ENCODE measurements at places on chromosomes 5 and 9. TPM values are rescaled to one million over a fixed set of nuclear protein-coding genes. Genes with fewer than 3 reads are reported as not detected.

Gene SAPCD2
- total RNA-seq: 0.43 TPM

Gene OR1Q1
- total RNA-seq: not detected

Gene SLC1A3
- total RNA-seq: 20.9 TPM

Gene IFNA13
- not detected for total RNA-seq

Gene OTP
- total RNA-seq: 0.17 TPM

Gene DOCK8
- 4.4 TPM for total RNA-seq

Gene LRRC26
- total RNA-seq: not detected

GRCh38 chr5:93874080-93874479, 132.7 kb upstream of the POU5F2 start:
- DNase-seq: peak; percentile 68
- no peaks in the 10 kb centered on the region for H3K27me3 ChIP-seq
- no peak overlapping the region for H3K4me3 ChIP-seq
- H3K4me1 ChIP-seq: peaks cover 9% of the 10 kb centered on the region
- no peaks in the 10 kb centered on the region for H3K36me3 ChIP-seq
- H3K27ac ChIP-seq: no peak overlapping the region

DNA sequence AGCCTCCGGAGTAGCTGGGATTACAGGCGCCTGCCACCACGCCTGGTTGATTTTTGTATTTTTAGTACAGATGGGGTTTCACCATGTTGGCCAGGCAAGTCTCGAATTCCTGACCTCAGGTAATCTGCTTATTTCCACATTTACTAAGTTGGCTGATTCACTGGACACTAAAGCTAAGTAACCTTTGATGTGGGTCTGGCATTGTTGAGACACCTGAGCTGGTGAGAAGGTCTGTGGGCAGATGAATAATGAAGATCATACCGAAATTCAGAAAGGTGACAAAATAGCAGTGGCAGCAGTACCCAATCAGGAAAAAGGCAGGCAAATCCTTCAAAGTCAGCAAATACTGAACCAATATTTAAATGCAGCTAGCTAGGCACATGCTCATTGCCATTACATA, 210.6 kb upstream of the ZNF608 start:
- H3K27ac ChIP-seq: no peak overlapping the region
- no peak overlapping the region for H3K4me3 ChIP-seq
- DNase-seq: no peak

GRCh38 chr9:74610523-74611061, 113.5 kb downstream of the RORB start:
- H3K27ac ChIP-seq: no peak overlapping the region
- peak; percentile 21 for DNase-seq
- no peak overlapping the region for H3K4me3 ChIP-seq
- H3K27me3 ChIP-seq: no peaks in the 10 kb centered on the region
- no peaks in the 10 kb centered on the region for H3K36me3 ChIP-seq

DNA sequence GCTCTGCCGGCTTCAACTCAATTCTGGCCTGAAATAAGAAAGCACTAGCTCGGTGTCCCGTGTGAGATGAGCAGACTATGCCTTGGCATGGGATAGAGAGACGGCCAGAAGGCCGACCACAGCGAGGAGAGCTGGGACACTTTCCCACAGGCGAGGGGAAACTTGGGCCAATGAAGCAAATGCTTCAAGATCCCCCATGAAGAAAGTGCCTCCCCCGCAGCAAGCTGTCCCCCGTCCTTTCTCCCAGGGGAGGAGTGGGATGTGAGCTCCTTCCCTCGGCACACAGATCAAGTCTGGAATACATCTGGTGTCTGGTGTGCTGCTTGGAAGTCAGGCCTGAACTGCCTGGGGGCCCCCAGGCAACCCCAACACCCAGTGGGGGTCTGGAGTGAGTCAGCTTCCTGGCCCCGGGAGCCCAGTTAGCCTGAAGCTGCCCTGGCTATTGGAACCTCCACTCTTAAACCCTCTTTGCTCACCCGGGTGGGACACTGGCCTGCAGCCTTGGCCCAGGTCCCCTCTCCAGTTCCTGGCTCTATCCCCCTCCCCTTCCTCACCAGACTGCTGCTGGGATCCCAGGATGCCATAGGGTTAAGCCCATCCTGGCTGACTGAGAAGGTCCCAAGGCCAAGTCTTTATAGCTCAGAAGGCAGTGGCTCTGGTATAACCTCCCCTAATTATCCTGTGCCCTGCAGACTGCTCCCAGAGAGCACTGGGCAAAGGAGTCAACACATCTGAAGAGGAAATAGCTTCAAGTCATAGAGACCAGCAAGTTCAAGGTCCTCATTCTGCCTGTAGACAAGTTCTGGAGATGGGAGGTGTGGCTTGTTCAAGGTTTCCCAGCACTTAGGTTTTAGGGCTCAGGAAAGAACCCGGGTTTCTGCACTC, 205.3 kb downstream of the TTLL11 start:
- no peak for DNase-seq
- H3K36me3 ChIP-seq: no peaks in the 10 kb centered on the region
- H3K27me3 ChIP-seq: no peaks in the 10 kb centered on the region
- H3K4me1 ChIP-seq: peaks cover 71% of the 10 kb centered on the region

- no peaks in the 10 kb centered on the region for H3K4me1 ChIP-seq
- H3K36me3 ChIP-seq: no peaks in the 10 kb centered on the region
- H3K27ac ChIP-seq: no peak overlapping the region
- DNase-seq: no peak
- H3K4me3 ChIP-seq: no peak overlapping the region
- H3K27me3 ChIP-seq: no peaks in the 10 kb centered on the region
These were observed 1711.5 kb upstream of the NUDT12 start for GRCh38 chr5:105274079-105274478.

DNA sequence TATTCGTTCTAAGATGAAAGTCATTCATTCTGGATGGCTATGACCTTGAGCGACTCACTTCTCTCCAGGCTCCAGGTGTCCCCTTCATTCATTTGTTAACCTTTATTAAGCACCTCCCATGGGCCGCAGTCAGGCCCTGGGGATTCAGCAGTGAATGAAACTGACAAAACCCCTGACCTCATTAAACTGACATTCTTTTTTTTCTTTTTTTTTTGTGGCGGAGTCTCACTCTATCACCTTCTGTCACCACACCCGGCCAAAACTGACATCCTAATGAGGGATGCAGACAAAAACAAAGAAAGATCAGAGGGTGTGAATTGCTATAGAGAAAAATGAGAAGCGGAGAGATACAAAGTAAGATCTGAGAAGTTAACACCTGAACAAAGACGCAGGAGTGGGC, 16.5 kb upstream of the ODF2 start:
- no peak overlapping the region for H3K4me3 ChIP-seq
- H3K27ac ChIP-seq: no peak overlapping the region
- no peak for DNase-seq
- H3K36me3 ChIP-seq: no peaks in the 10 kb centered on the region
- H3K4me1 ChIP-seq: no peaks in the 10 kb centered on the region

DNA sequence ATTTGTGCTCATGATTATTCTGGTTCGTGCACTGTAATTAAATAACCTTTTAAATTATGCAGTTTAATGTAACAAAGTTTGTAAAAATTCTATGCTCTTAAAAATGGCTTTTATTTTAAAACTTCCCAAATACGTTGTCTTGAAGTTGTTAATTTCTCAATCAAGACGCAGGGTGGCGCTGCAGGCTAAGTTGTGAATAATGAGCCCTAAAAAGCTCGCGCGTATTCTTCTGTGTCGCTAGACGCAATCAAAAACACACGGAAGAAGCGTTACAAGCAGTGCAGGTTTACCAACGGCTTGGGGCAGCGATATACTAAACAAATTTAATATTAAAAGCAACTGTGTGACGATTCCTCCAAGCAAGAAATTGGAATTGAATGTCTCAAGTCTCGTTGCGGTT, at the start of gene PCDHB4:
PCDHB4 (plus strand) TSS at position 256 of the 400 bp plus-strand sequence. CDS start 181 bp downstream, outside the sequence.
- DNase-seq: no peak
- no peak within 1 kb of the TSS for H3K27ac ChIP-seq
- no peaks in the 10 kb centered on the region for H3K36me3 ChIP-seq
- H3K27me3 ChIP-seq: no peaks in the 10 kb centered on the region
- H3K4me1 ChIP-seq: no peaks in the 10 kb centered on the region

- peak; percentile 38 for DNase-seq
- H3K4me1 ChIP-seq: no peaks in the 10 kb centered on the region
- H3K27ac ChIP-seq: no peak overlapping the region
- no peak overlapping the region for H3K4me3 ChIP-seq
These were observed 8.7 kb upstream of the GFRA3 start for GRCh38 chr5:138282920-138283742.

- no peak overlapping the region for H3K27ac ChIP-seq
- H3K4me1 ChIP-seq: peaks cover 12% of the 10 kb centered on the region
- no peak overlapping the region for H3K4me3 ChIP-seq
These were observed 130.9 kb downstream of the NFIB start for GRCh38 chr9:14183001-14183400.

GRCh38 chr9:121326130-121326838, 43.8 kb downstream of the STOM start:
- peak; percentile 45 for DNase-seq
- H3K27ac ChIP-seq: peak overlapping the region; percentile 24
- peaks cover 53% of the 10 kb centered on the region for H3K36me3 ChIP-seq
- no peaks in the 10 kb centered on the region for H3K27me3 ChIP-seq
- no peak overlapping the region for H3K4me3 ChIP-seq

- peaks cover 4% of the 10 kb centered on the region for H3K4me1 ChIP-seq
- no peak for DNase-seq
- no peak overlapping the region for H3K27ac ChIP-seq
- no peaks in the 10 kb centered on the region for H3K36me3 ChIP-seq
These were observed 155.9 kb upstream of the COL5A1 start for GRCh38 chr9:134485653-134486052.

DNA sequence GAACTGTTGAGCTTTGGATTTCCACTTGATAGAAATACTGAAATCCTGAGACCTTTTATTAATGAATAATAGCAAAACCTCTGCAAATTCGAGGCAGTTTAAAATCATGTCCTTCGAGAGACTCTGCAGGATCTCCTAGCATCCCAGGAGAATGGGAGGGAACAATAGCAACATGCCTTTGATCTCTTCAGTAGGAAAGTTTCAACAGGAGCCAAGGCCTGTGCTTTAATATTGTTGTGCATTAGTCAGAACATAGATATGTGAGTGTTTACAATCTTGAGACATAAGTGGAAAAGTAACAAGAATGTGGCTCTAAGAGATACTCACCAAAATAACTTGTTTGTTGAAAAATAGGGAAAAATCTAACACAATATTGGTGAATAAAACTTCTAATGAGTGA, 83.3 kb upstream of the LHFPL2 start:
- H3K4me3 ChIP-seq: no peak overlapping the region
- peaks cover 5% of the 10 kb centered on the region for H3K27me3 ChIP-seq
- H3K4me1 ChIP-seq: peaks cover 4% of the 10 kb centered on the region
- no peak for DNase-seq
- no peaks in the 10 kb centered on the region for H3K36me3 ChIP-seq

DNA sequence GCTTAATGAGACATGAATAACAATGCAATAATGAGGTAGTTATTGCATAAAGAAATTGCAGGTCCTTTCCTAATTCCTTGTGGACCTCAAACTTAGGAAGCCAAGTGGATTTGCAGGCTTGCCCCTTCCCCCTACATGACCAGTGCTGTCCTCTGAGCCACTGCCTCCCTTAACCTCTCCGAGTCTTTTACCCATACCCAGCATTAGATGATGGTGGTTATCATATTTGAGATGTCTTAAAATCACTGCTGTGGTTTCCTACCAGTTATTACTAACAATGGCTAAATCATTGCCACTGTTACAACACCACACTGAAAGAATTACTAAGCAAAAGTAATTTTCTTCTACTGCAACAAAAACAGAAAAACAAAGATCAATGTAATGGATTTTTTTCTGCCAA, 170.8 kb downstream of the EDIL3 start:
- peak; percentile 8 for DNase-seq
- H3K4me3 ChIP-seq: no peak overlapping the region
- H3K4me1 ChIP-seq: no peaks in the 10 kb centered on the region
- H3K27me3 ChIP-seq: no peaks in the 10 kb centered on the region

Measured in astrocyte (in vitro differentiated cells and primary cell).